Urinary bladder (tissue), 4 donors: ENCODE measurements at places on chromosomes 2 and 18. TPM values are rescaled to one million over a fixed set of nuclear protein-coding genes. Genes with fewer than 3 reads are reported as not detected.

The NPPC gene
- 1.4 TPM for total RNA-seq

DNA sequence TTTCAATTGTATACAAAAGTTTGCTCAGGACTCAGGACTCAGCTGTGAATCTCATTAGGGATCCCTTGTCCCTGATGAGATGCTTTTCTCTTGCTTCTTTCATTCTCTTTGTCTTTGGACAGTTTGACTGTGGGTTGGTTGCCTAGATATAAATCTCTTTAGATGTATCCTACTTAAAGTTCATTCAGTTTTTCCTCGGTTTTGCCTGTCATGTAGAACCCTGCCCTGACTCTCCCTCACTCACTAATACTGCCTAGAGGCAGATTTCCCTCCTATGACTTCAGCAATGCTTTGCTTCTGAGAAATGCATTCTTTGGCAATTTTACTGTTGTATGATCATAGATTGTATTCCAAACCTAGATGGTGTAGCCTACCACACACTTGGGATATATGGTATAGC, 421.4 kb upstream of the TCF4 start:
- no peak for DNase-seq

- DNase-seq = no peak
Measured at GRCh38 chr2:174492963-174493431, 6.2 kb upstream of the GPR155 start.

DNA sequence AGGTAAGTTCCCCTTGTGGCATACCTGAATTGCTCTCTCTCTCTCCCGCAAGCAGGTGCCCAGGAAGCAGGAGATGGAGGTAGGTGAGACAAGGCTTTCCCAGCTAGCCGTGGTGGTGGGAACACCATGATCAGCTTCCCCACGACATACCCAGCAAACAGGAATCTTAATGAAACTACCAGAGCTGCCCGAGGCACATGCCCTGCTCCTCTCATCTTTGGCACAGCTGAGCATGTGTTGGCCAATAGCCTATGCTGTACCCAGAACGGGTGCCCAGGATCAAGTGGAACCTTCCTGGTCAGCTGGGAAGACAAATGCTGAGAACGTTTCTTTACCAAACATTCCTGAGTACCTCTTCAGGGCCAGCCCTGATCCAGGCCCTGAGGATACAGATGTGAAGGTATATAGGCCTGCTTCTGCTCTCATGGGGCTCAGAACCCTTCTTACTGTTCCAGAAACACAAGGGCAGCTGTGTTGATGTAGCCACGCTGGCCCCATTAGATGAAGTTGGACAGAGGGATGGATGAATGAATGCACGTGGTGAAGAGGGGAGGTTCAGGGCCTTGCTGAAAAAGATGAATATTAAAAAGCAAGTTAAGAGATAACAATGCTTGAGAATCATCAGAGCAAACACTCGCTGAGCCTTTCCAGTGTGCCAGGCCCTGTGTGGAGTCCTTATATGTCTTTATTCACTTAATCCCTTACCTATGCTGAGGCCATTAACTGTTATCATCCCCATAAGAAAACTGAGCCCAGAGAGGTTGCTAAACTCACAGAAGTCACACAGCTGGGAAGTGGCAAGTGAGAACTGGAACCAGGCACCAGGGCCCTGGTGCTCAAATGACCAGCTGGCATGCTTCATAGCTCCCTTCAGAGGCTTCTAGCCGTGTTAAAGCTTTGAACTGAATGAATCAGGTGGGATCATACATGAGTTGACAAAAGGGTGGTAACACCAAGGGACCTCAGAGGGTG, 68.8 kb upstream of the TMEM247 start:
- no peak for DNase-seq

DNA sequence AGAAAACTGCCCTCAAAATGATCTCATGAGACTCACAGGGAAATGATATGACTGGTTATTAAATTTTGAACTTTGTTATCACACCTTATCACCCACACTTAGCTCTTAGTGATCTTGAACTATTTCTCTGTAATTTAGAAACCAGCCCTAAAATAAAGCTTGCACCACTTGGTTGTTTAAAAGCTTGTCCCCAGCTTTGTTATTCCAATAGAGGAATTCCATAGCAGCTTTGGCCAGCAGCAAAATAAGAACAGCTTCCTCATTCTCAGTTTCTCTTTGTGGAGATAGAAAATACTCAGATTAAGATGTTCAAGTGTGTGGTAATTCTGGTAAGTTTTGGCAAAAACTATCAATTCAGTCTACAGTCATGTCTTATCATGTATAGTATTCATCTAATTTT, 54.4 kb upstream of the CCDC68 start:
- DNase-seq = no peak
